ENCODE measurements at places on chromosomes 16 and 17.

DNA sequence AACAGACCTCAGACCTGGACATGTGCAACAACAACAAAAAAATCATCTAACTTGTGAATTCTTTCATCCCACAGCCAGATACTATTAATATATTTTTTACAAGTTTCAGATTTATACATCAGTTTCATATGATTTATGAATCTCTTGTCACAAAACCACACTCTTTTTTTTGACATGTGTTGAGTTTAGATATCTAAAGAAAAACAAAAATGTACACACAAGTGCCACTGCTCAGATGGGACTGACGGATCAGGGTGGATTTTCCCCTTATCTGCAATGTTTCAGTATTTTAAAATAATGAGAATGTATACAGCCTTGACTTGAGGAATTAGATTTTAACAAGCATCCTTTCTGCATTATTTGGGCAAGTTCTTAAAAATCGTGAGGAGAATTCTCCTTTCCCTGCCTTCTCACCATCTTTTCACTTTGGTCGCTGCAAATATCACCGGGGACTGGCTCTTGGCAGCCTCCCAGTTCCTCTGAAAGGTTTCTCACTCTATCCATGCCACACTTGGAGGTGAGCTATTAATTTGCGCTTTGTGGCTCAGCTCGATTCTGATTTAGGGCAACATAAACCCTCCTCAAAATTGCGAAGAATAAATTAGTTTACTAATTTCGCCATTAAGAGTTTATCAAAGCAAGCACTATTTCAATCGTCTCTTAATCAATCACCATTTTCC is 225.7 kb downstream of the XYLT1 start:
- DNase-seq: peak; percentile 41

GRCh38 chr16:20114356-20114755 is 40.7 kb upstream of the GPR139 start:
- no peak for DNase-seq

- DNase-seq: peak; percentile 63
Measured at GRCh38 chr17:39623356-39623950, 3.3 kb upstream of the PPP1R1B start.

GRCh38 chr17:2177235-2177811 is 122.4 kb downstream of the HIC1 start:
- no peak for DNase-seq

DNA sequence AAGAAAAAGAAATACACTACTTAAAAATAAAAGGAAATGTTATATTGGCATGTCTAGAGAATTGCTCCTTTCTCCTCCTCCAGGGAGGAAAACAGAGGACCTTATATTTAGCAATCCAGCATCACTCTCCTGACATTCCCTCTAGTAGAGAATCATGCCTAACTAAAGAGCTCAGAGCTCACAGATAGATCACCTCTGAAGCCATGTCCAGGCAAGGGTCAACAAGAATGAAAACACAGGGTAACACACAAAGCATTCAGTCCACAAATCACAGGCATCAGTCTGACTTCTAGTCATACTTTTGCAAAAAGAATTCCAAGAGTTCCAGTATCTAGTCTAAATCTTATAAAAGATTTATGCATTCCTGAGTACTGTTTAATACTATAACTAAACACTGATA is 4.4 kb upstream of the HASPIN start:
- no peak for DNase-seq
